NCI-H446 treated with DMSO at 0.1 percent for 48 hours (cell line): ENCODE measurements at places on chromosomes 12 and 14.
A peak's percentile ranks its signal among the peaks of the same experiment; 100 is the strongest.

DNA sequence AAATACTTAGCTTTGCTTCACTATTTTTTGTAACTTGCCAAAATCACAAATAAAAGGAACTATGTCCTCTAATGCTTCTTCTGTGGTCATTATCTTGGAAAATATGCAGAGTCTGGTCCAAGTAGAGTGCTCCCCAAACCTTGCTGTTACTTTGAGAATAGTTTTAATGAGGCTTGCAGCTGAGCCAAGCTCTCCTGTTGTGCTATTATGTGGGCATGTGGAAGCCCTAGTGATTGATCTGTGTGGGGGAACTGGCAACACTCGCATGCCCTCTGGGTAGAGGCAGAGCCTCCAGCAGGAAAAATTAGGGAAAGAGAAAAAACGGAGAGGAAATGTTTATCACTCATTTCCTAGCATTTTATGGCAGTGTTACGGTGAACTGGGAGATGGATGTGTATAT, 473.1 kb downstream of the EGLN3 start:
- DNase-seq: no peak

GRCh38 chr14:43651185-43651787, 855.8 kb downstream of the FSCB start:
- DNase-seq: no peak

DNA sequence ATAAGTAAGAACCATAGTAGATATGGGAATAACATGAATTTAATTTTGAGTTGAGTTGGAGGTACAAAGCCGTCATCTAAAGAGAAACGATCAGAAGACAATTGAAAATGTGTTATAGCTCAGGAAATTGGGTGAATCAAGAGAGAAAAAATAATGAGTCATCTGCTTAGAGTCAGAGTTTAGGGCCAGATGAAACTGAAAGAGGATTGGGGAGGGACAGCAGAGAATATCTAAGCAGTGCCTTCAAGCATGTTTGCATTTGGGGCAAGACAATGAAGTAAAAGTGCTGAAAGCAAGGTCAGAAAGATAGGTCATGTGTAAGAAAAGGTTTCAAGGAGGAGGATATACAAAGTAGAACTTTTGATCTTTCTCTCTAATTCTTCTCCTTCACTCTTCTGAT, 49.4 kb downstream of the SLC15A5 start:
- no peak for DNase-seq

- DNase-seq: no peak
Measured at GRCh38 chr14:51657762-51658161, 6.1 kb downstream of the FRMD6 start.

DNA sequence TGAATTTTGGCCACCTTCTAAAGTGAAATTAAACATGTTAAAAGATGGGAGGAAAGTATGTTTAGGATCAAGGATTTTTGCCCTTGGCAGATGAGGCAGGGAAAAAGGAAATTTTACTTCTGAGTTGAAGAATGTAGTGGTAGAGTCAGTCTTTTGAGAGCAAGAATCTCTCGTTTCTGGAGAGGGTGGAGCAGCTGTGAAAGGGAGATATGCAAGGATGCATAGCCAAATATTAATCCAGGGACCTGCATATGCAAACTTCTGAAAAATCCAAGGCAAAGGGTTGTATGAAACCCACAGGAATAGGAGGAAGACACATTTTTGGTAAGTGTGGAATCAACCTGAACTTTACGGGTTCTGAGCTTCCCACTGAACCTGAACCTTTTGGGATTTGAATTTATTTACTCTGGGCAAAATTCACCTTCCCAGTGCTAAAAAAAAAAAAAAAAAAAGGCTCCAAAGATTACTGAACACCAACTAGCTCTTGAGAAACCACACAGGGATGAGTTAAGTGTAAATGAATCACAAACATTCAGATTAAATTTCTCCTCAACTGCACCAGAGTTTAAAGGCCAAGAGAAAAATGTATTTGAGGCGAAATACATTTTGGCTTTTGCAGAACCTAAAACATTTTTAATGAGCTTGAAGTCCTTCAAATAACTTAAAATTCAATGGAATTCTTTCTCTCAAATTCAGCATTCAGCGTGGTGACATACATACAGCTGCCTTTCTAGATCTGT, 187.1 kb upstream of the CDKN3 start:
- no peak for DNase-seq

DNA sequence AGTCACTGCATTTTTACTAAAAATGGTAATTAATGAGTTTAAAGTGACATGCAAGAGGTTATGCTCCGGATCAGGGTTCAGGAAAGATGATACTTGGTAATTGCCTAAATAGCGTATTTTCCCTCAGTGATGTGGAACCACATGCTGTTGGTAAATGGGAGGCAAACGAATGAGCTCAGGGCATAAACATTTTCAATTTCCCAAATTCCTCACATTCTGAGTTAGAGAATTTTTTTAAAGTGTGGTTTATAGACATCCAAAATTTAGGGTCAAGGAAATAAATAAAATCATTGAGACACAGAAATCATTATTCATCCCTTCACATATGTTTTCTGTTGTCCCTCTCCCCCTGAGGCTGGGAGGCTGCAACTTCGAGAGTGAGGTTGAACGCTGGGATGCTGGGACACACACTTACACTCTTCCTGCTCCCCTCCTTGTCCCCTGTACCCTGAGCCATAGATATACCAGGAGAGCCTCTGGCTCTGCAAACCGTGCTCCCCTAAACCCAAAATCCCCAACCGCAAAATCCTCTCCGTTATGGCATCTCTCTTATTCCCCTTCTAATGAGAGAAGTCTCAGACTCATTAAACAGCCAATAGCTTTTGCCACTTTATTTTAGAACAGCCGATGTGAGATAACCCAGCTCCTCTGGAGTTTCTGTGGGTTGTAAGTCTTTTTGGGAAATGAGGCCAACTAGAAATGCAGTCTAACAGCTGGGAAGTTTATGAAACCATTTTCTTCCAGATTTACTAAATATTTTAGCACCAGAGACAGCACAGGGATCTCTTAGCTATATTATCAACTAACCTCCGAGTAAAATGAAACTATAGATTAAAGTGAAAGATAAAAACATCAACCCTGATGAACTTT, 21.4 kb upstream of the ADGRD1 start:
- no peak for DNase-seq

DNA sequence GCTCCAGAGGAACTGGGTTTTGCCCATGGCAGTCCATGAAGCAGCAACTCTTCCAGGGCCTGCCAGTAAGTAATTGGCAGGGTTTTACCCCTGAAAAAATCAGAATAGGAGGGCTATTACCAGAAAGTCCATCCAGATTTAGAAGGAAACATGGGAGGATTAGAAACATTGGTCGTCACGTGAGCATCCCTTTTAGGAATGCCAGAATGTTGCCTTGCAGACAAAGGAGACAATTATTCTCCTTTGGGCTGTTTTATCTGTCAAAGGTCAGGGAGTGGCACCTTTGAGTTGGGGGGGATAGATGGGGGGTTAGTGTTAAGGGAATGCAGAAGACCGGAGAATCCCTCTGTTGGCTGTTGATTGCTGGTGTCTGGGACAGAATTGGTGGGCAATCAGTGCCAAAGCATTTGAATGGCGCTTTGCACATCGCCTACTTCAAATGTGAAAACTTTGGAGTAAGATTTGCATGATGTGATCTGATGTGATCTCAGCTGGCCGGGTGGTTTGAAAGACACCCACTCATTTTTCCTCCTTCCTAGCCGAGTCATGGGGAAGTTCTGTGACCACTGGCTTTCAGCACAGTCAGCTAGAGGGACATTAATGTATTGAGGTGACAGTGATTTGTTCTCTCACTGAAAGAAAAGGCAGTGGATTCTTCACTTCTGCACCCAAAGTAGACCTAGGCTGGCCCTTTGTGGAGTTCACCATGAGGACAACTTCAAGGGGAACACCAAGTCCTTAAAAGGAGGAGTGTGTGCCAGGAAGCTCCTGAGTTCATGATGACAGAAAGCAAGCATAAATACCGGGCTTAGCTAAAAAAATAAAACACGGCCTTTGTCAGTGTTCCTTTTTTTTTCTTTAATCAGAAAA, 31.4 kb downstream of the FLVCR2 start:
- DNase-seq: no peak

GRCh38 chr14:94097091-94097490, 13.4 kb upstream of the IFI27 start:
- DNase-seq: no peak

DNA sequence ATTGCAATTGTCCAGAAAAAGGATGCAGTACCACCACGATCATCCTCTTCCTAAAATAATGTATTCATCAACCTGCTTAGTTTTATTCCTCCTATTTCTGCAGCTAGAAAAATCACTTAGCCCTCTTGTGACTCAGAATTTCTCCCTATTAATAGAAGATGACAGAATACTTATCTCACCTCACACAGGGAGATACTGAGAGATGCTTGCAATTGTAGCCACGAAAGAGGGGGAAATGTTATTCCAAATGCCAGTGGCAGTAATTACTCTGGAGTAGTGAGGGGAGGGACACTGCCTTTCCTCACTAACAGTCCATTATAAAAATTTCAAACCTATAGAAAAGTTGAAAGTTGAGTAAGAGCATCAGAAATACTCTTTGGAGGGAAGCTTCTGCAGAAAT, 11.8 kb upstream of the DUSP6 start:
- DNase-seq: no peak

- DNase-seq: no peak
Measured at GRCh38 chr12:88327276-88327675, 185.2 kb downstream of the TMTC3 start.

DNA sequence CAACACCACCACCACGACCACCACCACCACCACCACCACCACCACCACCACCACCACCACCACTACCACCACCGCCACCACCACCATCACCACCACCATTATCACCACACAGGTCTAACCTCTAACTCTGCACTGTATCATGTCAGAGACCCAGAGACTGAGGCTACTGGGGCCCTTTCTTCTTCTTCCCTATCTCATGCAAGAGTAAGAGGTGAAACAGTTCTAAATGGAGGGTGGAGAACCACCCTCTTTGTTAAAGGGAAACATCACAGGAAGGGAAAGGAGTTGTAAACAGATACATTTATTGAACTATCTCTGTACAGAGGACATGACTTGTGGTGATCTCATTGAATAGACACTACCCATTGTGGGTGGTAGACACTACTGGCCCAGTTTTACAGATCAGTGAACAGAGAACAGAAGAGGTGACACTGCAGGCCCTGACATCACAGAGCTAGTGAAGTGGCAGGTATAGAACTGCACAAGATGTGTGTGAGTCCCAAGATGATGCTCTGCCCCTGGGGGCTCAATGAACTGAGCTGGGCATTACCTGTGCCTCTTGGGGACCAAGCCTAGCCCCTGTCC, 91.6 kb downstream of the FOXN3 start:
- no peak for DNase-seq

DNA sequence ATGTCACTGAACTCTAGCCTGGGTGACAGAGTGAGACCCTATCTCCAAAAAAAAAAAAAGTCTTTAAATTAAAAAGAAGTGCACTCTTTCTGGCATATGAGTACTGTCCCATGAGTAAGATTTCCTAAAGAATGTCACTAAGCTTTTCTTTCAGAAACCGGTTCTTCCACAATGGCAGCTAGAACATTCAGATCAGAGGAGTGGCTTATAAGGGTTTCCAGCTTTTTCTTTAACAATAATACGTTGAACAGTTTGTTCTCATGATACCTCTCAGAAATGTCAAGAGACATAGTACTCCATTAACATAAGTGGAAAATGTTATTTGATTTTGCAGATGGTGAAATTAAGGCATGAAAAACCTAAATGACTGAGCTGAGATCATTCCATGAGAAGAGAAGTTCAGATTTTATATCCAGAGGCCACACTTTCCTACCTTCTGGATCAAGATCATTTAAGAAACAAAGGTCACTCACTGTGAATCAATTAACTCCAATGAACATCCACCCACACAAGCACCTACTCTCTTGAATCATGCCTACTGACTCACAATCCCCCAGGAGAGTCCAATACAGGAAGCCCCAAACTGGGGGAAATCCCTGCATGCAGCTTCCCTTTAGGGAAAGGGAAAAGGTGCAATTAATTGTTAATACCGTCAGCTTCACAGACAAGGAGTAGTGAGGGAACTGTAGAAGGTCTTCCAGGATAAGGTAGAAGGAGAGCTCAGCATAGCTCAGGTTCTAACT, 86.9 kb downstream of the SPTSSA start:
- no peak for DNase-seq

GRCh38 chr12:116043659-116044535, 233.6 kb downstream of the MED13L start:
- peak; percentile 65 for DNase-seq

GRCh38 chr14:59210621-59211020, 22.2 kb downstream of the DAAM1 start:
- no peak for DNase-seq

DNA sequence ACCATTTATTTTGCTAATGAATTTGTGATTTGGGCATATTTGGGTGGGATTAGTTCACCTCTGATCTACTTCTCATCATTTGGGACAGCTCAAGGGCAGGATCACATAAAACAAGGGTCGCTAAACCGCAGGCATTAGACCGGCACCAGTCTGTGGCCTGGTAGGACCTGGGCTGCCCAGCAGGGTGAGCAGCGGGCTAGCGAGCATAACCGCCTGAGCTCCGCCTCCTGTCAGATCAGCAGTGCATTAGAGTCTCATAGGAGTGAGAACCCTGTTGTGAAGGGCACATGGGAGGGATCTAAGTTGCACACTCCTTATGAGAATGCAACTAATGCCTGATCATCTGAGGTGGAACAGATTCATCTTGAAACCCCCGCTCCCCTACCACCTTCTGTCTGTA, 785.3 kb downstream of the TRHDE start:
- no peak for DNase-seq
